ENCODE measurements at places on chromosomes 7 and 10.
A peak's percentile ranks its signal among the peaks of the same experiment; 100 is the strongest.

DNA sequence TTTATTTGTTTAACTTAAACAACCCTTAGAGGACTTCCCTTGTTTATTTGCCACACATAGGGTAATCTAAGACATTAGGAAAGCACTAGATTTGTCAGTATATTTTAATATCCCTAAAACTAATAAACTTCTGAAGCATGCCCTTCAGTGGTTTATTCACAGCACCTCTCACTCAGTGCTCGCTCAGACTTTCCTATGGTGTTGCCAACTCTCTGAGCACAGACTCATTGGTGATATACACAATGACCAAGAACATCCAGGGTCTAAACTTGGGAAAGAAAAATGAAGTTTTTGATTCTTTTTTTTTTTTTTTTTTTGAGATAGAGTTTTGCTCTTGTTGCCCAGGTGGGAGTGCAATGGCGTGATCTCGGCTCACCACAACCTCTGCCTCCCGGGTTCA lies 82.2 kb downstream of the RAB11FIP2 start:
- no peak for DNase-seq

GRCh38 chr7:23290993-23291392 lies 8.1 kb upstream of the MALSU1 start:
- DNase-seq, result no peak

GRCh38 chr7:31070991-31071644 lies 19.0 kb downstream of the ADCYAP1R1 start:
- DNase-seq, result no peak

- no peak for DNase-seq
Measured at GRCh38 chr10:121084675-121085070, 233.5 kb downstream of the WDR11 start.

DNA sequence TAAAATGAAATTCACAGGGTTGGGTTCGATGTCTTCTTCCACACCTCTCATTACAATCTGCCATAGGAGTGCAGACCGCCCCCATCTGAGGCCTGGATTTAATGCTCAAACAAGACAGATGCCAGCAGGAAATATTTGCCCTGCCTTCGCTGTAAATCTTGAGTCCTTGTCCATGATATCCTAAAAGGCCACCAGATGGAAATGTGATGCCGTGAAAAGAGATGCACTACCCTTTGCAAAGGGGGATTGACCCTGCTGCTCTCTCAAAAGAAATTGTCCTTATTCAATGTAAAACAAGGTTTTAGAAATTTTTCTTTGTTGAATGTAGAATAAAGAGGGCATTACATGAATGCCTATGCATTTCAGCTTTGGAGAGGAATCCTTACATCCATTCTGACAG lies 37.5 kb downstream of the AGAP4 start:
- no peak for DNase-seq

DNA sequence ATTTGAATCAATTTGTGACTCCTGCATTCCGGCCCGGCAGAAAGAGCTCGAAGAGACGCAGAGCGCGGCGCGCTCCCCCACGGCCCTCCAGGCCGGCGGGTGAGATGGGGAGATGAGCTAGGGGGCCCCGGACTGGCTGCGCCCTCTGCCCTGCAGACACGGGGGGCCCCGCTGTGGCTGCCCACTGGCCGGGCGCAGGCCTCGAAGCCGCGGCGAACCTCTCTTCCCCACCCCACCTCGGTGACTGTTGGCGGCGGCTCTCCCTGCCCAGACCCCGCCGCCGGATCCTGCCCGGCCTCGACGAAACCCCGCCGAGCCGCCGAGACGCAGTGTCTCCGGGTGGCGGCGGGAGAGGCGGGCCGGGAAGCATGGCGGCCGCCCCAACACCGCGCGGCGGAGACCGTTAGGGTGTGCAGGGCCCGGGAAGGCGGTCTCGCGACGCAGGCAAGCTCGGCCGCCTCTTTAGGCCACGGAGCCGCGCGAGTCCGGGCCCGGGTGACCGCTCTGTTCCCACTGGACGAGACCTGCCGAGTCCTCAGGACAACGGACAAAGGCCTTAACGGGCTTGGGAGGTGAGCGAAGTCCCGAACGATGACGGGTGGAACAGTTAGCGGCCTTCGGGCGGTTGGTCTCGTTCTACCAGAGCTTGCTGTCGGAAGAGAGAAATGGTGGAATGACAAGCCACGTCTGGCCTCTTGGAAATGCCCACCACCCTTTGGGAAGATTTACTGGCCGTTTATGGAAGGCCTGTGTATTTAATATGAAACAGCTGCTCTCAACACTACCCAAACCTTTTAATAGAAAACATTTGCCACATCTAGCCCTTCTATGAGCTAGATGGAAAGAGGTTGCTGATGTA lies 24.3 kb downstream of the NUP42 start:
- DNase-seq, result no peak

- no peak for DNase-seq
Measured at GRCh38 chr10:31314256-31315150, 4.5 kb upstream of the ZEB1 start.

GRCh38 chr7:155398944-155399343 lies 59.0 kb upstream of the EN2 start:
- DNase-seq, result peak; percentile 25

DNA sequence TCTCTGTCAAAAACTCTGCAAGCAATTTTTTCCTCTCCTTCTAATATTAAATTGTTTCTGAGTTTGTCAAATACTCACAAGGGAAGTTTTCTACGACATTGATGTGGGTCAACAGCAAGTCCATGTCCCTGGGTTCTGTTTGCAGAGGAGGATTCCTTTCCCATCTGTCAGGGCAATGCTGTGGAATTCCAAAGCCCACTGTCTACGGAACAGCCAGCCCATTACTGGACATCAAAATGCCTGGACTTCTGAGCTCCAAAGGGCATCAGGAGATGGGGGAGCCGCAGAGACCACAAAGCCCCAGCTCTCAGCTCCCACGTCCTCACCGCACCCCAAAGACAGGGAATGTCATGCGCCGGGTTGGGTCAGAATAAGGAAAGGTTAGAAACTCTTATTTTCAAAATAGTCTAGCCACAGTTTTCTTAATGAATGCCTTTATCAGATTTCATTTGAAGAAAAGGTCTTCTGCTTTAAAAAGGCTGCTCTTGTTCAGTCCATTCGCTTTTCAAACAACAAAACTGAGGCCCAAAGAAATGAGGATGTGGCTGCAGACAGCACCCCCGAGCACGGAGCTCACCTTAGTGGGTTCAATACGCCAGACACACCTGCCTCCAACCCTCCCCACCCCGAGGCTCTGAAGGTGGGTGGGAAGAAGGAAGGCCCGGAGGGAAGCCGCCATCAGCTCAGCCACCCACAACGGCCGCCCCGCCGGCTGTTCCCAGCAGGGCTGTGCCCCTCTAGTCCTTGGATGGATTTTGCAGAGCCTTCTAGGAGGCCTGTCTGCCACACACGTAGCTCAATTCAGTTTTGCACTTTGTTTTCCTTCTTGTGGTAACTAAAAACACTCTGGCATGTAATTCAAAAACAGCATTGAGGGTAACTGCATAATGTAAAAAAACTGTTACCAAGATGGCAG lies 44.7 kb downstream of the PTPRN2 start:
- no peak for DNase-seq

- DNase-seq, result no peak
Measured at GRCh38 chr10:61286686-61287085, 166.5 kb downstream of the TMEM26 start.

GRCh38 chr7:5694221-5694754 lies 87.2 kb downstream of the RNF216 start:
- DNase-seq, result no peak

DNA sequence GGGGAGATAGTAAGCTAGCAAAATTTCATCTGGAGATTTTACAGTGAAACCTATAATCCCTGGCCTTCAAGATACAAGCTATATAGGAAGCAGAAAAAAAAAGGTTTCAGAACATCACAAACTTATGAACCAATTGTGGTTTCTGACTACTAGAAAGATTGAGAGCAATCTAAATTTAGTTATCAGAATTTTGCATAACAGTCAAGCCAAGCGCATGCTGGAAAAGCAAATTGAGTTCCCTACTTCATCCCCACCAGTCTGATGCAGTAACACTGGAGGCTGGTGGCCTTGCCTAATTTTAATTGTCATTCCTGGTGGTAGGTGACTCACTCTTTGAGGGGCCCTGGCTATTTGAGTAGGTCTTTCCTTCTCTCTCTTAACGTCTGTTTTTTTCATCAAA lies 46.3 kb upstream of the ELMO1 start:
- DNase-seq, result no peak

DNA sequence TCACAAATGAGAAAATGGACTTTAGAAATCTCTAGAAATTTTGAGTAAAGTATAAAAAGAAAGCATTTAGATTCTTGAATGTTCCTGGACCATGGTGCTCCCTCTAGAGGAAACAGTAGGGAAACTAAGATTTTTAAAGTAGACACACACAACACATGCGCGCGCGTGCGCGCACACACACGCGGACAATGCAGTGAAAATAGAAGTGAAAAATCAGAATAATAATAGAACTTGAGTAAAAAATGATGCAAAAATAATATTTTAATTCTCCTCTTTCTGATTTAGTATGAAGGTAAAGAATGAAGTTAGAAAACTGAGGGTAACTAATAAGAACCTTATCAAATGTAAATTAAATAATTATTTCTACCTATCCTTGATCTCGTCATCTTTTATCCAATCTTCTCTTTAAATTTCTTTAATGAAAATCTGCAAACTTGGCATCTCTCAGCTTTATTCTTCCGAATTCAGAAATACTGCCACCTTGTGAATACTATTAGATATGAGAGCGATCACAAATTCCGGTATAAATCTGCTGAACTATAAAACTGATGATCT lies 117.0 kb upstream of the AMPH start:
- no peak for DNase-seq

DNA sequence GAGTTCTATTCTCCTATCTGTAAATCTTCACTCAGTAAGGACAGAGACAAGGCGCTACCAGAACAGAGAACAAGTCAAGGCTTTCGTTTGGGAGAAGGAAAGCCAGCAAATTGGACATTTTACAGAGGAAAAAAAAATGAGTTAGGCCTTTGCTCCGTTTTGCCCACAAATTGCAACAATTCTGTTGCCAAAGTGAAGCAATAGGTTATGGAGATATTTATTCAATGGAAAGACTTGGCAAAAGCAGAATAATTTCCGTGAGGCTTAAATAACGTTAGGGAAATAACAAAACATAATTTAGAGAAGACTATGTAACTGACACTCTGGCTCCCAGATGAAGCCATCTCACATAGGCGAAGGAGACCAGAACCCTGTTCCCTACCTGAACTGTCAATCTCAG lies 67.5 kb downstream of the MKX start:
- DNase-seq, result no peak

DNA sequence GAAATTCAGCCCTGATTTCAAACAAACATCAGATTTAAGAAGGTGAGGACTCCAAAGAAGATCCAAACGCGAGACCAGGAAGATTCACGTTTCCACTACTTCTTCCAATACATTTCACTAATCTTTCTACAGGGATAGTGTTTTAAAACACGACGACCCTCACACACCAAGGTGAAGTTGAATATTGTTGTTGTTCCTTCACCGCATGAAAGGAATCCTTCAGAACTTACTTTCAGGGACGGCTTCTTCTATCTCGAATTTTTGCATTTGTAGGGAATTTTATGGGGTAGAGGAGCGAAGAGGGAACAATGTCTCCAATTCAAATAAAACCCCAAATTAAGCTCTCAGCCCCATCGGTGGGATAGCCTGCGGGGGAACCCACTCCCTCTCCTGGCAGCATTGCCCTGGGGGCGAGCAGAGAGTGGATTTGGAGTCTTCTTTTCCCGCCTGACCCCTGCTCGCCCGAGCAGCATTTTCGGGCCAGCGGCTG lies 1.5 kb upstream of the GATA3 start:
- no peak for DNase-seq

GRCh38 chr7:13979671-13980435 lies 9.6 kb downstream of the ETV1 start:
- no peak for DNase-seq

DNA sequence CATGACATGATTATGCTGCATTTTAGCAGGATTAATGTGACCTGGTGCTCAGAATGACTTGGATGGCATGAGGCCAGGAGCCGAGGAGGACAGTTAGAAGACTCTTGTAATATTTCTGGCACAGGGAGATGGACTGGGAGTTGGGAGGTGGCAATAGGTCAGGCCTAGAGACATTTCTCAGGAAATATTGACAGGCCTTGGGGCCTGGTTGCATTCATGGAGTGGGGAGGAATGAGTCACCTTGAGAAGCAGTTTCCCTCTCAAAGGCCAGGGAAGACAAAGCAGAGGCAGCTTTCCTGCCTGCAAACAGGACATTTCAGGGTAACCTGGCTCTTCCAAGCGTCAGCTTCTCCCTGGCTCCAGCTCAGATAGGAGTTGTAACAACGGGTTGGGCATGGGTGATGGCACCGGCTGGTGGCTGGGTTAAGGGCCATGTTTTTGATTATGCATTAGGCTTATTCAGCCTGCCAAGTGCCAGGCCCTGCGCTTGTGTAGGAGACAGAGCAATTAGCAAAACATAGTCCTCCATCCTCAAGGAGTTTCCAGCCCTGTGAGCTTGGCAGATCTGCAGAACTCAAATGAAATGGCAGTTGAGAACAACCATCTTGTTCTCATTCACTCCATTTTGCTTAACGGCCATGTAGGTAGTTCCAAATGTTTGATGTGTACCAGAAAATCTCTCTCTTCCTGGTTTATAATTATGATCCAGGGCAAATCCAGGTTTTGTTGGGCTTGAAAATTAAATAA lies 38.2 kb downstream of the HK1 start:
- DNase-seq, result no peak

DNA sequence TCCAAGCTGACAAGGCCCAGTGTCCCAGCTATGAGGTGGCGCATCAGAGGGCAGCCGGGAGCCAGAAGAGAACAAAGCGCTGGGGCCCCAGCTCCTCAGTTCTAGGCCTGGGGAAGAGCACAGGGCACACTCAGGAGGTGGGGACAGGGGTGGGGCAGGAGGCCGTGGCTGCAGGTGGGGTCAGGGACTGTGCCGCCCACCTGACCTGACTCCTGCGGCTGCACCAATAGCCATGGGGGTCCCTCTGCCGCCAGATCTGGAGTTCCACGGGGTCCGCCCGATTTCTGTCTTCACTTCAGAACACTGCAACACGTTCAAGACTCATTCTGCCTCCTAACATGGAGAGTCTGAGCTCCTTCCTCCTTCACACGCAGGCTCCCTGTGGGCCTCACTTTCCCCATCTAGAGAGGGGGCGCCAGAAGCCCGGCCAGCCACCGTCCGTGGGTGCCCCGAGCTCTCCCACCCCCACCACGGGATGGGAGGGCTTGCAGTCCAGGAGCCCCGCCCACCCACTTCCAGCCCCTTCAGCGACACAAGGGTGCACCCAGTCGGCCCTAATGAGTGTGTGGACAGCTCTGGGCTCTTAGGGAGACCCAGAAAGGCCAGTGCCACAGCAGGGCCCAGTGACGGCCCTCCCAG lies 278.3 kb downstream of the MAD1L1 start:
- DNase-seq, result no peak
